T-helper 2 cell (primary cell): ENCODE measurements at places on chromosomes 3 and 15.

- DNase-seq: no peak
Observed at GRCh38 chr15:78341057-78341987, 1.2 kb downstream of the CRABP1 start.

DNA sequence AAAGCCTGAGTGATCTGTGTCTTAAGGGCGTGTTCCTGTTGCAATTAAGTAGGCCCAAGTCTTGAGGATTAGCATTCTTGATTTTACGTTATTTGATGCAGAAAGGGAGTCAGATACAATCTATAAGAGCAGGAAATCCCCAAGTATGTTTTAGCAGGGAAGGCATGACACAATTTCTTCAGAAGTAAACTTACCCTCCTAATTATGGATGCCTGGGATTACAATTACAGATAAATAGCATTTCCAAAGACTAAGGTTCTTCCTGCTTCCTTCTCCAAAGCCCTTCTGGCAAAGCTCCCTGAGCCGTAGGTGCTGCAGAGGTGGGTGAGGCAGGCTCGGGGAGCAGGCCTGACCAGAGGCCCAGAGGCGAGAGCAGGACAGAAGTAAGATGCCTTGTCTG, 34.9 kb upstream of the ST6GAL1 start:
- no peak for DNase-seq

DNA sequence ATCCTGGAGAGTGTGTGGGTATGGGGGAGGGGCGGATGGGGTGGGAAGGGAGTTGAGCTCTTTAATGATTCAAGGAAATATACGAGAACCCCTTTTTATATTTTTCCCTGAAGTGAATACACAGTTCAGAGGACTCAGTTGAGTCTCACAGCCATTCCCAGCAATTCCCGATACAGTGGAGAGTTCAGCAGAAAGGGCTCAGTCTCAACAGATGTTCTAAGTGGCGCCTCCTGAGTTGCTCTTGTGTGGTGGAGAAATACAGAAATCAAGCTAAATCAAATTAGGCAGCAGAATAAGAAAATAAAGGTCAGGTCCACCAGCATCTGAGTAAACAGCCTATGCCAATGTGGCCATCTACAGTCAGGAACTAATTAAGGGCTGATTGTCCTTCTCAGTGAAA, 372.1 kb downstream of the NR2F2 start:
- DNase-seq: no peak

DNA sequence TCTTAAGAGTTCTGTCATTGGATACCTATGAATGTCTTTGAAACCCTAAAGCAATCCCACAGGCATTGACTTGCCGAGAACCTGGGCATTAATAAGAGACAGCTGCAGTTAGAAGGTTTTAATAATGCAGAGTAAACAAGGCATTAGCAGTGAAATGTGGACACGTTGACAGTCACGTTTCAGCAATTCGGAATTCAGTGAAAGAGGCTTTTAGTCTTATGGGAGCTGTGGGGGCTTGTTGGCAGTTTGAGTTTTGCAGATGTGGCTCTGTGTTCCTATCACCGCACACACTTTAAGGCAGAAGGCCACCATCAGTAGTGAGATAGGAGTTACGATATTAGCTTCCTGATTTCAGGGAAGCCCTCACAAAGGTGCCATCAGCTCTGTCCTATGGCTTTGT, 145.2 kb upstream of the NUDT16 start:
- DNase-seq: no peak

DNA sequence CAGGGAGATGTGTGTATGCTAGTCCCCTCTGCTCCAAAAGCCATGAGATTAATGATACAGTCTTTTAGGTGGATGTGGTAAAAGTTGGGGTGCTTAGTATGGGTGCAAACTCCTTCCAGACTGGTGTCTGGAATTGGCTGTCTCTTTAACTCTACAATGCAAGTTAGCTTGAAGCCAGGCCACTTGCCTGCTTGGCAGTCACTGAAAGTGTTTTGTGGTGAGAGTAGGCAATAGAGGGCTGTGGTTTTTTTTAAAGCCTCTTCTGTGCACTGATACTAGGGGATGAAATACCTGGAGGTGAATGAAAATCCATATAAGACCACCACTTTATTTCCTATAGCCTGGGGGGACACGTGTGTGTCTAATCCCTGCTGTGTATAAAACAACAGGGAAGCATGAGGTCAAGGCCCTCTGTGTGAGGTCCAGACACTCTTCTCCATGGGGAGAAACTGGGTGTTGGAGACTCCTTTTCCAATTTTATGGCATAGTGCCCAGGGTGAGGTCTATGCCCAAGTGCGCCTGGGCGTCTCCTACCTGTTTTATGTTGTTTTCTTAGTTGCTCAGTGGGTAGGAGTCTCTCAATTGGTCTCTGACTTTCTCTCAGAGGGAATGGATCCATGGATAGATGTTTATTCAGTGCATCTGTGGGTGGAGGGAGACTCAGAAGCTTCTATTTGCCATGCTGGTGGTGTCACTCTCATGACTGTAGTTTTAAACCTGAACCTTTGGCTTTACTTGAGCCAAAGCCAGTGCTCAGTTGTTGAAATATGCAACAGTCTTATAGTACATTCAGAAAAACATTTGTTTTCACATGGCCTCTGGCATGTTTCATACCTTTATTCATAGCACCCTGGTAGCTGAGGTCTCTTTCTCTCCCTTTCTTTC, 327.8 kb upstream of the ATP11B start:
- no peak for DNase-seq

- DNase-seq: no peak
Observed at GRCh38 chr3:55885721-55886120, 398.6 kb upstream of the WNT5A start.

DNA sequence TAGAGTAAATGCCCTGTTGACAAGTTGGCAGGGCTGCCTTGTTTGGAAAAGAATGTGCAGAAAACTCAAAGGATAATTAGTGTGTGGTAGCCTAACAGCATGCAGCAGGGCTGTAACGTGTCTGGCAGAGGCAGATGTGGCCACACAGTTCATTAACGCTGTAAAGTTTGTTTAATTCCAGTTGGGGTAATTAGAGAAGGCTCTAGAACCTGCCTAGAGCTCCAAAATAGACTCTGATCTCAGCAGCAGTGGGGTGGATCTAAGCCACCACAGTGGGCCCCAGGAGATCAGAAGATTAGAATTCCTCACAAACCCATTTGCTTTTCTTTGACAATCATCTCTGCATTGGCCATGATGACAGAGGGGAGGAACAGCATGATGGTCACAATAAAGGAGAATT, 65.1 kb upstream of the LEKR1 start:
- DNase-seq: no peak

- no peak for DNase-seq
Observed at GRCh38 chr15:36389107-36389506, 190.3 kb upstream of the CDIN1 start.

DNA sequence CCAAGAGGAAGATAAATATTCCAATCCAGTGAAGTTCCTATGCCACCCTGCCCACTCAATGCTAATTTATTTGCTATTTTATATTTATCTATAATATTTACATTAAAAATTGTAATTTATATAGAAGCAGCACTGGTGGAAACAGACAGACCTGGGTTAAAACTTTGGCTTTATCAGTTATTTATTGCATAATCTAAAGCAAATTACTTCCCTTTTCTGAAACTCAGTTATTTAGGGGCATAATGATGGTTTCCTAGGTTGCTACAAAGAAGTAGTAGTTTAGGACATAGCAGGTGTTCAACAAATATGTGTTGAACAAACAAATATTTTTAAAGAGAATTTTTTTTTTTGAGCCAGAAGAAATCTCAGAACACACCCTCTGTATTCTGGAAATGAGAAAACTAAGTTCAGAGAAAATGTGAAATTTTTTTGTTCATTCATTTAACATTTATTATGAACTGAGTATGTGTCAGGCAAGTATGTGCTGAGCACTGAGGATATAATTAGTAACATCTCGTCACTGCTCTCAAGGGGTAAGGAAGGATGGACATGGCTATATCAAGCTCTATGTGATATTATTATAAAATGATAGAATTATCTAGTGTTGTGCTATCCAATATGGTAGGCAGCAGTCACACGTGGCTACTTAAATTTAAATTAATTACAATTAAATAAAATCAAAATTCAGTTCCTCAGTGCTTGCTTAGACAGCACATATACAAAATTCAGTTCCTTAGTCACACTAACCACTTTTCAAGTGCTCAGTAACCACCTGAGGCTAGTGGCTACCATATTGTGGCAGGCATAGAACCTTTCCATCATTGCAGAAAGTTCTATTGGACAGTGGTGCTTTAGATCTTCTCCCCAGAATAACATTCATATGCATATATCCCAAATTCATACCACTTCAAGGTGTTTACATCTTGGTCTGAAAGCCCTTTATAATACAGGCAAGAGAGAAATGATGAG, 7.0 kb upstream of the UBE2Q2 start:
- no peak for DNase-seq

- peak; percentile 76 for DNase-seq
Observed at GRCh38 chr3:119293871-119294695, at the start of gene ARHGAP31. Gene ARHGAP31, plus strand, starts transcription at chr3:119294383. Its CDS starts 522 bp downstream, at chr3:119294905.

- DNase-seq: no peak
Observed at GRCh38 chr15:62756326-62756994, 286.1 kb upstream of the TPM1 start.

DNA sequence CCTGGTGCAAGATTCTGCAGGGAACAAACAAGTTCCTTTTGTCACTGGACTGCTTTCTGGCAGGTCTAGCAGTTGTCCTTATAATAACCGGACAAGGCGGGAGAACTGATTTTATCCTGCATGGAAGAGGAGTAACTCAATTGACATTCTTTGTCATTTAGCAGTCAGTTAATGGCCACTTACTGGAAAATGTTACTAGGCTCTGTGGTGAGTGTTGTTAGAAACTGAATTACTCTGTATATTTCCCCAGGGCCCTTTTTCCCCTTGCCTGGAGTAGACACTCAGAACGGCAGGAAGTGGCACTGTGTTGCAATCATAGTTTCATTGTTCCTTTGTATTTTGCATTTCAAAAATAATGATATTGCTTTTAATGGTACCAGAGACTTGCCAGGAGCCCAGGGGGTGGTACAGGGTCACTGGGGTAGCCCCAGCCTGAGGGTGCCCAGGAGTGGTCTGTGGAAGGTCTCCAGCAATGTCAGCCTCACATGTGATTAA, 318.6 kb upstream of the LRRFIP2 start:
- DNase-seq: no peak

DNA sequence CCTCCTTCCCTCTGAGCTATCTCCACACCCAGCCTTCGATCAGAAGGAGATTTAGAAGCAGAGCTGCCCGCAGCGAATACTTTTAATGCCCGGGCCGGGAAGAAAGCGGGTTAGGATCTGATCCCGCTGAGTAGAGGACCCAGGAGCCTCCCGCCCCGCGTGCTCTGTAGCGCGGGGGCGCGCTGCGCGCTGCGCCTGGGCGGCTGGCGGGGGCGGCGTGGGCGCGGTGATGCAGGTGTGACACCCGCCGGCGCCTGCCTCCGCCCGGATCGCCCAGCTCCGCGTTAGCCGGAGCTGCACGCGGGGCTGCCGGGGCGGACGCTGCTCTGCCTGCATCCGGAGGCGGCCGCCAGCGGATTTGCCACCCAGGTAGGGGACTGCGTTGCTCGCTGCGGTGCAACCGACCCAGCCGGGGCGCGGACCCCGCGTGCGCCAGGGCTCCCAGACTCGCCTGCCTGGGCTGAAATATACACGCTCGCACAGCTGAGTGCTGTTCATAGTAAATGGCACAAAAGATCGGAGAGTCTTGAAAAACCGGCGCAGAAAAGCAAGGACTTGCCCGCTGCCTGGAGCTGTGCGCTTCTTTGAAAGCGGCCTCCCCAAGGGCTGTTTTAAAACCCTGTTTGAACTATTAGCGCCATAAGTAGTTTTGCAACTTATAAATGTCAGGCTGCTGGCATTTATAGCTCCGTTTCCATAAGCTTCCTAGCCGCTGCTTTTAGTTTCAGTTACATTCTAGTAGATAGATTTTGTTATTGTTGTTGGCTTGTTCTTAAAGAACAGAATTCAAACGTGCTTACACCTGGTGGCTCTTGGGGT, at the start of gene SV2B:
Gene SV2B, plus strand, starts transcription at position 263 of the 819 bp plus-strand sequence. CDS start 126,007 bp downstream, outside the sequence.
- DNase-seq: peak; percentile 30

DNA sequence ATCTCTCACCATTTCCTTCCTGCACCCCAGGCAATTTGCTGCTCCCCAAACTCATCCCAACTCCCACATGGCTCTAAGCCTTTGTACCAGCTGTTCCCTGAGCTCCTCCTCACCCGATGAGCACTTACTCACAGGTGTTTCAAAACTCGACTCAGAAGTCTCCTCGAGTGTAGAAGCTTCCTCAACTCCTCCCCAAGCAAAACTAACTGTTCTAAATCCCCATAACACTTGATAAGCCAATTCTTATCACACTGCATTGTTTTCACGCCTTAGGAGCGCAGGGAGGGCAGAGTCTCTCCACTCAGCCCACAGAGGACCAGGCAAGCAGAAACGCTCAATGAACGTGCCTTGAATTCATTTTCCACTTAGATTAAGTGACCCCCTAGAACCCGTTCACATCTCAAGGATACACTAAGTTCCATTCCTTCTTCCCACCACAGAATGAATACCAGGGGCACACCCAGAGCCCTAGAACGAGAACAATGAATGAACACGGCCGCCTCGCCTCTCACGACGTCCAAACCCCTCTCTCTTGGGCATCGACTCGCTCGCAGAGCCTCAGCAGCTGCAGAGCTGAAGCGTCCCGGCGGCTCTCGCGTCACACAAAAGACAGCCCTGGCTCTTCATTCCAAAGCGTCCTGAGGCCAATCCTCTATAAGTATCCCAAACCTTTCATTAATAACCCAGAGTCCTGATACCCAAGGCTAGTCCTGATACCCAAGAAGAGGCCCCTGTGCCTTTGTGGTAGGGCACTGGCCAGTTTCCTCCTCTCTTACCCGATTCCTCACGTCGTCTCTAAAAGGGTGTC, 1.1 kb downstream of the RAF1 start:
- peak; percentile 6 for DNase-seq

DNA sequence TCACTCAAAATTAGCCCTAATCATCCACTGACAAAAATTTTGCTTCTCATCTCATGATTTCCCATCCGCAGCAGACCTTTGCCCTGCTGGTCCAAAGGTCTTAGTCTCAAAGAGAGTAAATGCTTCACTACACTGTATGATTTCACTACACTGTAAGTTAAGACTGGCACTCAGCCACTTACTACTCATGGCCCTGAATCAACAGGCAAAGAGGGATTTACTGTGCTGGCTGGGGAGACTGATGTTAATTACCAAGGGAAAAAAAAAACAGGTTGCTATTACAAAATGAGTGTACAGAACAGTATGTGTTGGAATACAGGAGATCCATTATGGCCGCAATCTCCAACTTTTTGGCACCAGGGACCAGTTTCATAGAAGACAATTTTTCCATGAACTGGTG, 214.8 kb downstream of the ZMAT3 start:
- no peak for DNase-seq

DNA sequence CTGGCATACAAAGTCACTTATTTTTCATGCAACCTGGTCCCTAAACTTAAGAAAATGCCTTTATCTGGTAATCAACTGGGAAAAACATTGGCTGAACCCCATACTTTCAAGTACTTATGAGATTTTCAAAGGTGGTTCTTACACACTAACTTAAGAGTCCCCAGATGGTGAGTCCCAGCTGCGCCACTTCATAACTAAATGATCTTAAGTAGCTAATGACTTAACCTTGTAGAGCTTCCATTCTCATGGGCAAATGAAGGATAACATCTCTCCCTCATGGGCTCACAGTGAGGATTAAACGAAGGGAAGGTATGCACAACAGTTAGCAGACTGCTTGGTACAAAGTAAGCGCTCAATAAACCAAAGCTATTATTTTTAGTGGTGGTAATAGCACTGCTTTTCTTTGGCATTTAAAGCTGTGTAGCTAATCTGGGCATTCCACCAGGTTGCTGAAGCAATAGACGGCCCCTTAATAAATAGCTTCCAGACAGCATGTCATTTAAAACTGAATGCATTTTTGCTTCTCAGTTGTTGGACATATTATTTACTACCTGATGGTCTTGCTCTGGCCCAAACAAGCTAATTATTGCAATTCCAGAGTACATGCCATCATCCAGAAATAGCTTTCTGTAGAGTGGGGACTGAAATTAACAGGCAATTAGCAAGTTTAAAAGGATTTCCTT, 55.4 kb downstream of the LIPC start:
- no peak for DNase-seq
